ENCODE measurements at places on chromosomes 13 and 19.

DNA sequence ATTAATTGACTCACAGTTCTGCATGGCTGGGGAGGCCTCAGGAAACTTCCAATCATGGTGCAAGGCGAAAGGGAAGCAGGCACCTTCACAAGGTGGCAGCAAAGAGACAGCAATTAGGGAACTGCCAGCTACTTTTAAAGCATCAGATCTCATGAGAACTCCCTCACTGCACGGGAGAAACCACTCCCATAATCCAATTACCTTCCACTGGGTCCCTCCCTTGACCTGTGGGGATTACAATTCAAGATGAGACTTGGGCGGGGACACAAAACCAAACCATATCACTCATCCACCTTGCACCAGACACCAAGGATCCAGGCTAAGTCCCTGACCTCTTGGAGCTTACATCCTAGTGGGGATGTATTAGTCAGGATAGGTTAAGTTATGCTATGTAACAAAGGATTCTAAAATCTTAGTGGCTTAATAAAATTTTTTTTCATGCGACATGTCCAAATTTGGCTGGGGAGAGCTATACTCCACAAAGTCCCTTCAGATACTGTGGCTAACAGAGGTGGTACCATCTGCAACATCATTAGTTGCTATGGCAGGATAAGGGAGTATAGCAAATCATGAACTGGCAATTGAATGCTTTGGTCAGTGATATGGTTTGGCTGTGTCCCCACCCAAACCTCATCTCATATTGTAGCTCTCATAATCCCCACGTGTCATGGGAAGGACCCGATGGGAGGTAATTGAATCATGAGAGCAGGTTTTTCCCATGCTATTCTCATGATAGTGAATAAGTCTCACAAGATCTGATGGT, 8.3 kb upstream of the FAM187B start:
- no peak for DNase-seq

- no peak for DNase-seq
Observed at GRCh38 chr13:79812070-79812850, 331.3 kb downstream of the NDFIP2 start.

GRCh38 chr13:112962911-112963625, 5.9 kb upstream of the MCF2L start:
- no peak for DNase-seq

DNA sequence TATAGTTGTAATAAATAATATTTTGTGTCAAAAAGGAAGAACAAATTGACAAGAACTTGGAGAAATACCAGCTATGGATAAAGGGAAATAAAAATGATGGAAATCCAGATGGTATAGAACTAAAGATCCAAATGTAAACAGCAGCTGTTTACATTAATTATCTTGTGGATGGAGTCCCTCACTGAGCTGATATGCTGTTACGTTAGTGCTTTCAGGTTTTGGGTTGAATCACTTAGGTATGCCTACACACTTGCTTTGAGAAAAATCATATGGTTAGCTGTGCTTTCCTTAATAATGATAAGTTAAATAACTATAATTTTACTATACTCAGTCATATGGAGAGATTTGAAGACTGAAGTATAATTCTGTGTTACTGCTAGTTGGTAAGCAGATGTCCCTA, 27.7 kb downstream of the WASF3 start:
- DNase-seq: no peak

GRCh38 chr19:1315470-1316166, 29.9 kb downstream of the EFNA2 start:
- DNase-seq: no peak

- no peak for DNase-seq
Observed at GRCh38 chr19:47492137-47492533, 8.1 kb upstream of the KPTN start.

DNA sequence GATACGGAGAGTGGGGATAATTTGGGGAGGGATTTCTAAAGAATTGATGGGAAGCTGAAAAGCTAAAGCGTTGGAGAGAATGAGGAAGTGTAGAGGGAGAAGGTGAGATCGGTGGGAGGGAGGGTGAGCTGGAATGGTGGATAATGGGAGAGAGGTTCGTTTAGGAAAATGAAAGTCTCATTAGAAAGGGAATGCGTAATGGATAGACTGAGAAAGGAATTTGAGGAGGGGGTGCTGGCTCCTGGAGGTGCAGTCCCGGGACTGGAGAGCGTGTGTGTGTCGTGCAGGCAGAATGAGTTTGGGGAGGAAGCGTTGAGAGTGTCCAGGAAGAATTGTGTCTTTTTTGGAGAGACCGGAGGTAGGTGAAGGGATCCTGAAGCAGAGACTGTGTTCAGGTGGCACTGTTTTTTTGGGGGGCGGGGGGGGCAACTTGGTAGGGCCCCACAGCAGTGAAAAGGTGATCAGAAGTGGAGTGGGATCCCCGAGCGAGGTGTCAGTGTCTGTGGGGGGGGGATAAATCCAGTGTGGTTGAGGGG, 1.4 kb downstream of the ACTN4 start:
- DNase-seq: no peak

DNA sequence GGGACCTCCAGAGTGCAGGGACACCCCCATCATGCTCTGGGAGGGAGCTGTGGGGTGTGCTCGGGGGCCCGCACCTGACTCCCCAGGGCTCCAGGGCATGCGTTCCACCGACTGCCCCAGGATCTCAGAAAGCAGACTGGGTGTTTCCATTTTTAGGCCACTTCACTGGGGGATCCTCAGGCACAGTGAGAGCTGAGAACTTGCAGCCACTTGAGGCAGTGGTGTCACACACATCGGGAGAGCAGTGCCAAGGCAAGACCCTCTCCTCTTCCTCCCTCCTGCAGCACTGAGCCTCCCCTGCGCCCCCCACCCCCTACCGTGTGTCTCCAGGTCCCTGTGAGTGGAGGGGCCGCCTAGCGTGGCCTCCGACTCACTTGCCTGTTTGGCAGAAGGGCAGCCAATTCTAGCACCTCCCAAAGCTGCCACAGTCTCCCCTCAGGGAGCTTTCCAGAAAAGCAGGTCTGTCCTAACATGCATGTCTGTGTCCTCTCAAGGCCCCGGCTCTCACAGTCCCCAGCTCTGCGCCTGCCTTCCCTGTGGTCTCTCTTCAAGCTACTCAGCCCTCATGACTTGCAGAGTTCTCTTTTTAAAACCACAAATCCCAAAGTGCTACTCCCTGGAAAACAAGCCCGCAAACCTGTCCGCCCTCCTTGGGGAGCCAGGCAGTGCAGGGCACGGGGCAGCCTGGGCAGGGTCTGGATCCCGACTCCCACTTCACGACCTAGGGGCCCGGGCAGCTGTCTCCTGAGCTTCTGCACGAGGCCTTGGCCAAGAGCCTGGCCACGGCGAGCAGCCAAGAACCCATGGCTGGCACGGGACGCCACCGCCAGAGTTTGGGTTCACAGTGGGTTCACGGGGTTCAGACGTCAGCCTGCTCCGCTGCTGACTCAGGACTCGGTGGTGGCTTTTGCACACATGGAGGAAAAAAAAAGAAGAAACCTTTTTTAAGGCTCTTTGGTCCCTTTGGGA, 94.1 kb downstream of the STK24 start:
- DNase-seq: no peak

- DNase-seq: no peak
Observed at GRCh38 chr19:12841094-12841493, 2.8 kb downstream of the MAST1 start.

GRCh38 chr13:106623799-106624460, 56.0 kb upstream of the ARGLU1 start:
- no peak for DNase-seq

DNA sequence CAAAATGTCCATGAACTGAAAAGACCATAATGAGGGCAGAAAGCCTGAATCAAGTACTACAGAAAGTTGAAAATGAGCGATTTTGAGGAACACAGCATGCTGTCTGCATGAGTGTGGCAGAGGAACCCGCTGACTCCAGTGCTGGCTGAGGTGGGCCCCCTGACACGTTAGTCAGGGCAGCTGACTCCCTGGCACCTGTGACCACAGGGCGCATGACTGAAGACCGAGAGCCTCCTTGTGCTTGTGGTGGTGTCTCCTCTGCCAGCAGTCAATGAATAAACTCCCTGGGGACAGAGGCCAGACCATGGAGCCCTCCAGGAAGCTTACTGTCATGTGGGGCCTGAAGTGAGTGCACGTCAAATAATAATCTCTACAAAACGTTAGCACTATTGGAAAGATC, 38.4 kb upstream of the VSTM2B start:
- DNase-seq: no peak

DNA sequence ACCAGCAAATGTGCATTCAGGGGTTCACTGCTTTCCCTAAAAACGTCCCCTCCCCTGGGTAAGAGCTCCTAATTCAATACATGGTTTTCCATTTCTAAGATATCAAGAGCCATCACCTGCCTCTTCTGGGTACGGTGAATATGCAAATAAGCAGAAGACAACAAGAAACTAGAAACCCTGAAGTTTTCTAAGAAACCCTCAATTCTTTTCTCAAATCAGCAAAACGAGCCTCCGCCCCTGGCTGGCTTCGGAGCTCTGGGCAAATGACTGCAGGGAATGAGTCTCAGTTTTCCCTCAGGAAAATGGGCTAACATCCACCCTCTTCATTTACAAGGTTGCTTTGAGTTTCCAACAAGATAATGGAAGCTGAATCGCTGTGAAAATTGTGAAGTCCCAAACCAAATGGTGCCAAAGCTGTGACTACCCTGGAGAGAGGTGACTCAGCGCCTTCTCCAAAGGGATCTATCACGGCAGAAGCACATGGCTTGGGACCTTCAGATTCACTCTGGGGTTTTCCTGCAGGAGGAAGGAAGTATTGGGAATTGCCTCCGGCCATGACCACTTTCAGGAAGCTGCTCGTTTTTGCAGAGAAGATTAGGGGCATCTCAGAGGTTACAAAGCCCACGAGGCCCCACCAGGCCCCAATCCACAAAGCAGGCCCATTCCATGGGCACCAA, 26.6 kb downstream of the KLF2 start:
- no peak for DNase-seq

GRCh38 chr13:98172590-98173422, 4.3 kb downstream of the RNF113B start:
- DNase-seq: no peak

DNA sequence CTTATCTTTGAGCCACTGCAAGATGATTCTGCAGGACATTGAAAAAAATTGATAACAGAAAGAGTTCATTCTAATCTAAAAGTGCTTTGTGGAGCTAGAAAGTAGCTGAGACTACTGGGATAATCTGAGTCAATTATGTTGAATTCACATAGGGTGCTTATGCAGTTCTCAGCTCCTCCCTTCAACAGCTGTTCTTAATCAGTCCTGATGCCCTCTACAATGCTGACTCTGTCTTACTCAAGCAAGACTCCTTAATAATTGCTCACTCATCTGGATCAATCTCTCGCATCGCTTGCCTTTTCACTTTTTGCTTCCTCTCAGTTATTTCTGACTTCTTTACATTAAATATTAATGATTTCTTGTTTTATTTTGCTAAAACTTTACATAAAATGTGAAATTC, 182.1 kb downstream of the PCDH17 start:
- no peak for DNase-seq

DNA sequence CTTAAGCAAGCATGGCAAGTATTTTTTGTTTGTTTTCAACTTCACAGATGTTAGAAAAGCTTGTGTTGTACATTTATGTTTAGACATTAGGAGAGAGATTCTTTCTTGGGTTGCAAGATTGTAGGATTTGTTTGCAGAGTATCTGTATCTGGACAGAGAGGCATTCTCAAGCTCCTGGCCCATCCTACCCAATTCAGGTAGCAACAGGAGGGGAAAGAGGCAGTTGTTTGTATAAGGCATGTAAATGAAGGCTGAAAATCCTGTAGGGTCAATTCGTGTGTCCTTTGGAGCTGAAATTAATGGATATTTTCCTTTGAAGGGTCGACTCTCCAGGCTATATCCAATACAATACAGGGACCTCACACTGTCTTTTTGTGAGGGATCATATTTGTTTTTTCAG, 147.3 kb downstream of the KCNRG start:
- no peak for DNase-seq

DNA sequence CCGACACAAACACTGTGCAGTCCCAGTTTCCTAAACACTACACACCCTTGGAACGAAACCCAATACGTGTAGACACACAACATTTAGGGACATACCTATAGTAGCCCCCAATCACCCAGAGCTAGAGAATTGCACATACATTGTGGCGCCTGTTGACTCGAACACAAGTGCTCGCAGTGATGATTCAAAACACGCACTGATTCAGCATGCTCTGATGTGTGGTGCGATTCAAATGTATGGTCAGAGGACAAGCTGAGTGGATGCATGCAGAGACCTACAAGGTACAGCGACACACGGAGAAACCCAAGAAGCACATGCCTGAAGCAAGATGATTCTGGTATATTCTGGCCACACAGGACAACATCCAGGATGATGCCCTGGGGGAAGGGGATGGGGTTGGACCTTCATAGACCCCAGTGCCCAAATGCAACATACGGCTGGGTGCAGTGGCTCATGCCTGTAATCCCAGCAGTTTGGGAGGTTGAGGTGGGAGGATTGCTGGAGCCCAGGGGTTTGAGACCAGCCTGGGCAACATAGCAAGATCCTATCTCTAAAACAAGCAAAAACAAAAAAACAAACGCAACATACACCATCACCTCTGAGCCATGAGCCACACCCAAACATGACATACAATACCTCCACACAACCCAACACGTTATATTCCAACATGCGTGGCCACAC, 997 bp upstream of the KCNN4 start:
- no peak for DNase-seq

DNA sequence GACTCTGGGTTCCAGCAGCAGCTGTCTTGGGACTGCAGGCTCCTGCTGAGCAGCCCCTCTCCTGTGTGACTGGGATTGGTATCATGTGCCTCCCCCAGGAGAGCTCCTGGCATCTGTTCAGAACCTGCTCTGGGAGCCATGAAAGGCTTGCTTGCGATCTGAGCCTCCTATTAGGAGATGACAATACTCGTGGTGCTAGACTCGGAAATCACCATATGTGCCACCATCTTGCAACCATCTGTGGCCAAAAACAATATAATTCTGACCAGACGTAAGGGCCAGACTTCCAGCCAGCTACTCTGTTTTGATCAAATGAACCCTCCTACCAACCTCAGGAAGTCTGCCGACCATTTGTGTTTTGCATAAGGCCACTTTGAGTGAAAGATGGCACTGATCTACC, 484.7 kb downstream of the IRS2 start:
- DNase-seq: no peak

DNA sequence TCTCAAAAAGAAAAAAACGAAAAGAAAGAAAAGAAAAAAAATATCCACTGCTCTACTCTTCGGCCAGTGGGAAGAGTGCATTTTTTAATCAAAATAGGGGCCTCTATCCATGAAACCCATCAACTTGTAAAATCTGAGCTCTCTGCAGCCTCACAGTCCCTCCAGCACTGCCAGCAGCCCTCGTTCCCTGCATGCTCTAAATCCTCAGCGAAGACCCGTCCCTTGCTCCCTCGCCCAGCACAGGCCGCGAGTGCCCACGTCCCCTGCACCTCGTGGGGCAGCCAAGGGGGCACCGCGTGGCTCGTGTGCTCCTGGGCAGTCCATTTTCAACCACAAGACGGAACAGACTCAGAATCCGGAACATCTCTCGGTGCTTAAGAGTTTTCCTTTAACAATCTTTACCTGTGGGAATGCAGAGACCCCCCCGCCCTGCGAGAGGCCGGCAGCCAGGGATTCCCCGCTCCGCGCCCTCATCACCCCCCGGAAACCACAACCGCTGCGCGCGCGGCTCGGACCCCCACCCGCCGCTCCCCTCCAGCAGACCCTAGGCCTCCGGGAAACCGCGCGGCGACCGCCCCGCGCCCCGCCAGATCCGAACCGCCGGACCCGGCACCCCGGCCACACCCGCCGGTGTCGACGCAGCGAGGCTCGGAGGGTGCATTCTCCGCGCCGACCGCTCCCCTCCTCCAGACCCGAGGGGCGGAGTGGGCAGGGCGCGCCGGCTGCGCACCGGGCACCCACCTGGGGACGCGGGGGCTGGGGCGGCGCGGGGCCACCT, 638 bp downstream of the ANKRD27 start:
- DNase-seq: no peak

GRCh38 chr19:953445-954271, 27.8 kb downstream of the ARID3A start:
- DNase-seq: no peak

Measured in left renal pelvis (tissue), 4 donors.